Amniotic stem cell (primary cell): ENCODE measurements at places on chromosomes 3 and 15.

GRCh38 chr3:189572249-189572648 is 58.9 kb upstream of the TP63 start:
- no peak for DNase-seq

DNA sequence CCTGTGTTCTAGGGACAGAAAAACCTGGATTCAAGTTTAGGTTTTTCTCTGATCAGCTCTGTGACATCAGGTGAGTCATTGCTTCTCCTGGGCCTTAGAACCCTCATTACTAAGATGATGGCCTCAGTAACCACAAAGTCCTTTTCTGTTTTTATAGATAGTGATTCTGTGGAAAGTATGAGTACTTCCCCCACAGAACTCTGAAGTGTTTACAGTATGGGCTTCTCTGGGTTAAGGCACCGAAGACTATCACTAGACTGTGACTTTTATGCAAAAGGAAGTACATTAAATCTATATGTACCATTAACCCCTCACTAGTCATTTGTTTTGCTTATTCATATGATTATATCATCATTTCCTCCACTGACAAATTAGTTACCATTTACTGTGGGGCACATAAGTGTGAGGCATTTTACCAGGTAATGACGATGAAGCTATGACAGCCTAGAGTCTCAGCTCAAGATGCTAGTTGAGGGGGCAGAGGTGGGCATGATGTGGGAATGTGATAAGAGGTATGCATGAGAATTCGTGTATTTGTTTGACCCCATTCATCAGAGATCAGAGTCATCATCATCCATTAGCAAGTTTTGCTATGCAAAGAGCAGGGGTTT is 15.0 kb upstream of the RORA start:
- DNase-seq: no peak

- no peak for DNase-seq
These were observed 17.5 kb downstream of the RGMA start for GRCh38 chr15:93071469-93071936.

DNA sequence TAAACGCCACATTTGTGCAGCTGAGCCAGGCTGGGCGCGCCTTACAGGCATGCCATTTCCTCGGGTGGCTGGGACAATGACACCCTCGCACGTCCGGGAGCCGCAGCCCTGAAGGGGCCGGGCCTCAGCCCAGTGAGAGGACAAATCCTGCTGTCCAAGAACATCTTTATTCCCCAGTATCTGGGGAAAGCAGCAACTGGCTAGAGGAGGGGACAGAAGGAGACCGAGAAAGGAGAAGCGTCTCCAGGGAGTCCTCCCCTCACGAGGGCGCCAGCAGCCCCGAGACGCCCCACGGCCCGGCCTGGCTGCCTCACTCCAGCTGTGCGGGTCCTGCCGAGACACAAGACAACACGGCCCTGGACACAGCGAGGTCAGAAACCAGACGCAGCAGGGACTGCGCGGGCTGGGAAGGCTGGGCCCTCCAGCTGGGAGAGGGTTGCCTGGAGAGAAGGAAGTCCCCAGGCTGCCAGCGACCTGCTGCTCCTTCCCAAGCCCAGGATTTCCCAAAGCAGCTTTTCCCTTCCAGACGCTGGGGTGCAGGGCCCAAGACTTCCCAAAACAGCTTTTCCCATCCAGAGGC is 130.2 kb downstream of the CHSY1 start:
- no peak for DNase-seq

DNA sequence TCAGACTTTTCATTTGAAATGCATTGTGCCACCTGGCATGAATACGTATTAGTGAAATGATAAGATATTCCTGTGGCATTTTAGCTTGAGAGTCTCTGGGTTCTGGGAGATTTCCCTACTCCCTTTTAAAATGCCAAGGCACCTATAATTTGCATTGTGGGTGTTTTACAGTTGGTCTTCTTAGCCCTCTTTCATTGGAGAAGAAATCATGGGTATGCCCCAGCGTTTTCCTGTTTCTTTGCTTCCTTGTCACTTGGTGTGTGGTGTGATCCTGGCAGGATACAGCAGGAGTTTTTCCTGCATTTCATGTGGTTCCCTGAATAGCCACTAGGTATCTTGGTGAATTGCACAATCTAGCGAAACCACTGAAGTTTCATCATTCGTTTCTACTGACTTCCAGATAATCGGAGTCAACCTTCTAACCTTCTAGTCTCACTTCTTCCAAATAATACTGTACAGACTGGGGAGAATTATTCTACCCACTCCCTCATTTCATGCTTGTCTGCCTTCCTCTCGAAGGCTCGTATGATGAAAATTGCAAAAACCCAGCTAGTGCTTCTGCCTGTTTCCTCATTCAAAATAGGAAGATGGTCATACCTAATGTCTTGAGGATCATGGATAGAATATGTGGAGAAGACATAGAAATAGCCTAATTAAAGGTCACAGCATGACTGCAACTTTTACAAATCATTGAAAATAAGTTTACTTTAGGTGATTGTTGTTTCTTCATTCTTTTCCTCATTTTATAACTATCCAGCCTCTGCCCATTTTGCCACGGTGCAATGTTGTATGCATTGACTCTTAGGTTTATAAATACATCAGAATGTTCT is 2.6 kb downstream of the BHLHE40 start:
- DNase-seq: no peak

- DNase-seq: no peak
These were observed 108.1 kb downstream of the TPRA1 start for GRCh38 chr3:127482216-127483004.

- DNase-seq: no peak
These were observed 24.8 kb upstream of the TRIM59 start for GRCh38 chr3:160474416-160474838.

- peak; percentile 72 for DNase-seq
These were observed 35.6 kb upstream of the GYG1 start for GRCh38 chr3:148955544-148956346.

GRCh38 chr15:83484636-83485035 is 37.5 kb downstream of the SH3GL3 start:
- DNase-seq: no peak

DNA sequence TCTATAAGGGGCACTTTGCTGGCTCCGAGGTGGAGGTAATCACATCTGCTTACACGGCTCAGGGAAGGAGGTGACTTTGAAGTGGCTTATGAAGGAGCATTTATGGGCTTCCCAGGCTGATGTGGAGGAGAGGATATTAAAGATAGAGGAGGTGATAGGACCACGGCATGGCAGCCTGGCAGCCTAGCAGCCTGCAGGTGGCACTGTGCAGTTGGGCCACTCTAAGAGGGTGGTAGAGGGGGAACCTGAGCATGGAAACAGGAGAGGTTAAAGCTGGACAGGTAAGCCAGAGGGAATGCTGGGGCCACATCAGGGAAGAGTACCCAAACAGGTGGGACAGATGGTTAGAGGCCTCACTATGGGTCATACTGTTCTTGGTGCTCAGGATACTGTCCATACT is 375.0 kb downstream of the WDR72 start:
- DNase-seq: no peak

DNA sequence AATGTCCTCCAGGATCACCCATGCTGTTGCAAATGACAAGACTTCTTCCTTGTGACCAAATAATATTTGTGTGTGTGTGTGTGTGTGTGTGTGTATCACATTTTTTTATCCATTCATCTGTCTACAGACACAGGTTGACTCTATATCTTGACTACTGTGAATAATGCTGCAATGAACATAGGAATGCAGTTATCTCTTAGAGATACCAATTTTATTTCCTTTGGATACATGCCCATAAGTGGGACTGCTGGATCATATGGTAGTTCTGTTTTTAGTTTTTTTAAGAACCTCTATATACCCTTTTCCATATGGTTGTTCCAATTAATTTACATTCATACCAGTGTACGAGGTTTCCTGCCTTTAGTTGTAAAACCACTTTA is 41.7 kb downstream of the GPR176 start:
- no peak for DNase-seq

- no peak for DNase-seq
These were observed 231.2 kb downstream of the THSD4 start for GRCh38 chr15:71346464-71346863.

DNA sequence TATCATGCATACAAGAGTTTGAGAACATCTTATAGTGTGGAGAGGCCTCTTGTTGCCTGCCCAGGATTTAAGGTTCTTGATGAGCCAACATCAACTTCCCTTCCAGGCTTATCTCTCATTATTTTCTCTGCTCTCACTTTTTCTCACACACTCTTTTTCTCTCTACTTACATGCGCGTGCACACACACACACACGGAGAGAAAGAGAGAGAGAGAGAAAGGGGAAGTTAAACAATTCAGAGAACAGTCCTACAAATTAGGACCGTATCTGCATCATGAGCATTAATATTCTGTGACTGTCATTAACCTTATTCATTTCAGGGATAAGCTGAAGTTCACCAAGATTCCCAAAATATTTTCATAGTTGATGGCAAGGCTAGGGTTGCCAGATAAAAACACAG is 269.0 kb downstream of the ZNF621 start:
- no peak for DNase-seq

GRCh38 chr3:72289692-72290071 is 504.7 kb upstream of the PROK2 start:
- DNase-seq: no peak

GRCh38 chr3:172082269-172082668 is 42.9 kb downstream of the FNDC3B start:
- DNase-seq: peak; percentile 77

DNA sequence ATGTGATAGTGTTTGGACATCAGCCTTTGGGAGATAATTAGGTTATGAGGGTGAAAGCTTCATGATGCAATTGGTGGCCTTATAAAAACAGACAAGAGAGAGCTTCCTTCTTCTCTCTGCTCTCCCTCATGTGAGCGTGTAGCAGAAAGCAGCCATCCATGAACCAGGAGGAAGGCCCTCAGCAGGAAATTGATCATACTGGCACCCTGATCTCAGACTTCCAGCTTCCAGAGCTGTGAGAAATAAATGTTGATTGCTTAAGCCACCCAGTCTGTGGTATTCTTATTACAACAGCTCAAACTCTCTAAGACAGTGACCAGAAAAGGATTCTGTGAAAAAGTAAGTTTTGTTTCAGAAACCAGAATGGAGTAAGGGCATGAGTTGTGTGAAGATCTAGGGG is 13.3 kb downstream of the STAC start:
- no peak for DNase-seq

DNA sequence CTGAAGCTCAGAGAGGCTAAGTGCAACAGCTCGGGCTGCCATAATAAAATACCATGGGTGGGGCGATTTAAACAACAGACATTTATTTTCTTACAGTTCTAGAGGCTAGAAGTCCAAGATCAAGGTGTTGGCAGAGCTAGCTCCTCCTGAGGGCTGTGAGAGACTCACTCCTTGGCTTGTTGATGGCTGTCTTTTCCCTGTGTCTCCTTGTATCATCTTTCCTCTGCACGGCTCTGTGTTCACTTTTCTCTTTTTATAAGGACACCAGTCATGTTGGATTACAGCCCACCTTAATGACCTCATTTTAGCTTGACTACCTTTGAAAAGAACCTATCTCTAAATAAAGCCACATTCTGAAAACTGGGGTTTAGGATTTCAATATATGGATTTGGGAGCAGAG is 129.7 kb downstream of the RPL22L1 start:
- no peak for DNase-seq

DNA sequence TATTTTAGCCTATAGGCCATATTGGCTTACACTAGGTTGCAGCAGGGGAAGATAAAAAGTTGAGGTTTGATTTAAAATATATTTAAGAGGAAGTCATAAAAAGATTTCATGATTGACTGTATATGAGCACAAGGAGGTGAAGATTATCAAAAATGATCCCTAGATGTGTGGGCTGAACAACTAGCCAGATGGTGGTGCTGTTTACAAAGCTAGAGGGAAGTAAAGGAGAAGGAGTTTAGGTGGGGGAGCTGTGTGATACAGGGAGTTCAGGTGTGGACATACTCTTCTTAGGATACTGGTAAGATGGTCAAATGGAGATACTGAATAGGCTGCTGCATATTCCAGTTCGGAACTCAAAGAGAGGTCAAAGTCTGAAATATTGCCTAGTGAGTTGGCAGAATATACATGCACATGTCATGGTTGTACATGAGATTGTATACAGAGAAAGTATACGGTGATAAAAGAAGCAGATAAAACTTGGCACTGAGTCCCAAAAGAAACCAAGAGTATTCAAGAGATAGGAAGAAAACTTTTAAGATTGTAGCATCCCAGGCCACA is 727.8 kb downstream of the NLGN1 start:
- no peak for DNase-seq

DNA sequence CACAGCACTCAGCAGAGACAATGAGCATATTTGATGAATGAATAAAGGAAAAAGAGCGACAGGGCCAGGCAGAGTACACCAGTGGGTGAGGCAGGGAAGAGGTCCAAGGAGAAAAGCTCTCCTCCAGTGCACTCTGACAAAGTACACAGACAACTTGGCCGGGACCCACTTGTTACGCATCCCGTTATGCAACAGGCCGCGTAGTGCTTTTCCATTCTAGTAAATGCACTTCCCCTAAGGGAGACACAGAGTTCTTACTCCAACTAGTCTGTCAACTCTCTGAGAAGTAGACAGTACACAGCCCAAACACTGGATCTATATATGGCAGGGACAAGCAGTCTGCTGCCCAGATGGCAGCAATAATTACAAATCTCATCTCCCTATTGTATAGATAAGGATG is 18.5 kb downstream of the LARP6 start:
- no peak for DNase-seq

DNA sequence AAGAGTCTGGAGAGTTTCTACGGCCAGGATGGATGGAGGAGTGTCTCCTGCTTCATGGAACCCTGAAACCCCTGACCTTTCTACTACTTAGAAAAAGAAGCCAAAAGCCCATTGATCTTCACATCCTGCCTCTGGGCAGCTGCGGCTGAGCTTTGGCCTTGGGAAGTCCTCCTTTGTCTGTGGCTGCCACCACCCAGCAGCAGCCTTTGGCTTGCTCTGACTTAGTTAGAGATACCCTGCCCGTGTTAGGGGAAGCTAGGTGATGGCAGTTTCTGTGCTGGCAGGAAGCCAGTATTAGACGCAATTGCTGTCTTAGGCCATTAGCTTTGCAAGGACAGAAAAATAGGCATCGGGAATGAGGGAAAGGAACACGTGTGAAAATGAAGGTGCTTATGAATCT is 18.8 kb downstream of the APH1B start:
- DNase-seq: no peak

DNA sequence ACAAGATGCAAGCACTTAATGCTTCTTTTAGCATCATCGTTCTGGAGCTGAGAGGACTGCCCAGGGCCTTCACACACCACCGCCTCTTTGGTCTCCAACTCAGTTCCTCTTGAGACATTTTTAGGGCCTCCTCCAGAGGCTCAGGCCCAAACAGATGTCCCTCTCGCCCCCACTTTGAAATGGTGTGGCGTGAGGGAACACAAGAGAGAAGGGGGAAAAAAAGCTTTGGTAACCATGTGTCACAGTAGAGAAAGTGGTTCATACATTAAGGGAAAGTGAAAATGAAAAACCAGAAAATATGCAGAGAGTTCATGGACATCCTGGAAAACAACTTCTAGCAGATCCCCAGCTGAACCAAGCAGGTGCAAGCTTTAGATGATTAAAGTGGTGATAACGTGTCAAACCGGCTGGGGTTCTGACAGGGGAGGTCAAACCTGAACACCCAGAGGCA is 33.1 kb upstream of the FOXP1 start:
- no peak for DNase-seq

GRCh38 chr3:73511571-73512525 is 112.9 kb downstream of the PDZRN3 start:
- no peak for DNase-seq
